ENCODE measurements at places on chromosomes 3 and 15.

DNA sequence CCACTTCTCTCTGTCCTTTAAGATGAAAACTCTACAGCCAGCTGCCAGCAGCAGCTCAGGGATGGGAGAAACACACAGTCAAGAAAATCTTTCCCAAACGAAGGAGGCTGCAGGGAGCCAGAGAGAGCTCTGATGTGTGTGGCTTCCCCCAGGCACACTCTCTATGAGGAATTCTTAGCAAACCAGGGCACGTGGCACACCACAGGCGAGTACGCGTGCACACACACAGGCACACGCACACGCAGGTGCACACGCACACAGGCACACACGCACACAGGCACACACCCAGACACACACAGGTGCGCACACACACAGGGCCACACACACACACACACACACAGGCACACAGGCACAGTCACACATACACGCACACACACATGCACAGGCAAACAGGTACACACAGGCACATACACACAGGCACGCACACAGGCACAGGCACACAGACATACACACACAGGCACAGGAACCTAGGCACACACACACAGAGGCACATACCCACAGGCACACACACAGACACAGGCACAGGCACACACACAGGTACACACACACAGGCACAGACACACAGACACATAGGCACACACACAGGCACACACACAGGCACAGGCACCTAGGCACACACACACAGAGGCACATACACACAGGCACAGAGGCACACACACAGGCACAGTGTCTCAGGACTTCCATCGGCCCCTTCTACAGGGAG, 91.5 kb upstream of the ATP2B2 start:
- DNase-seq: no peak

DNA sequence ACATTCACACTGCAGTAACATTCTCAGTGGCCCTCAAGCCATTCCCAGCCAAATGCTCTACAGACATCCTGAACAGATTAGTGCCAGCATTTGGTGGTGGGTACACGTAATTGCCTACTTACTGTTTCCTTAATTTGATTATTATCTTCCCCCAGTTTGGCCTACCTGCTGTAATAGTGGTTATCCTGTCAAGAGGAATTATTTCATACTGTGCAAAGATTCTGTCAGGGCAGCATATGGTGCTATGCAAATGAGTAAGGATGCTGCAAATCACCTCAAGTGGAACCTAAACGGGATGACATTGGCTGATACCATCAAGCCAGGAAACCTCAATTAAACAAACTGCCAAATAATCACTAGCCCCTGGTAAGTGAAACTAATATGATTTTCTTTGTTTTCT, 88.7 kb downstream of the SEMA6D start:
- DNase-seq: no peak

GRCh38 chr3:9206287-9206686, 43.2 kb downstream of the SRGAP3 start:
- no peak for DNase-seq

DNA sequence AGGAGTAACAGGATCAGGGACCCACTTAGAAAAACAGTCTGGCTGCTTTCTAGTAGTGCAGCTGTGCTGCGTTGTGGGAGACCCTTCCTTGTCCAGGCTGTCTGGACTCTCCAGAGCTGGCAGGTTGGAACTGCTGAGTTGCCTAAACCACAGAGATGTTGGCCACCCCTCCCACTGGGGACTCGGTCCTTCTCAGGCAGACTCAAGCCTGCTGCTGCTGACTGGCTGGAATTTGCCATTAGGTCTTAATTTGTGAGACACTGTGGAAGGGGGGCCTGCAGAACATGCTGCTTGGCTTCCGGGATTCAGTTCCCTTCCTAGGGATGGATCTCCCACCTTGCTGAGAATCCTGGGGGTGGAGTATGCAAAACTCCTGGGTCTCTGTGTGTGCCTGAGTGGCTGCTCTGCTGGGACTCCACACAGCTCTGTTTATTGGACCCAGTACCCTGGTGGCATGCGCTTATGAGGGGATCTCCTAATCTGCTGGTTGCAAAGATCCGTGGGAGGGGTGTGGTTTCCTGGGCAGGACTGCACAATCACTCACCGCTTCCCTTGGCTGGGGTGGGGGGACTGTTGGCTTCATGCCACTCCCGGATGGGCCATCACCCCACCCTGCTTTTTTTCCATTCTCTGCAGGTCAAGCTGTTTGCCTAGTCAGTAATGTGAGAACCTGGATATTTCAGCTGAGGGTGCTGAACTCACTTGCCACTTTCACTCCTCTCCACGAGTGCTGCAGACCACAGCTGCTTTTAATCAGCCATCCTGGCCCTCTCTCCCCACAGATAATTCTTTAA, 150.5 kb downstream of the CFAP20DC start:
- no peak for DNase-seq
